ENCODE measurements at places on chromosomes 12 and 14.

GRCh38 chr12:123671876-123672275 lies 963 bp downstream of the TCTN2 start:
- DNase-seq = peak; percentile 18

DNA sequence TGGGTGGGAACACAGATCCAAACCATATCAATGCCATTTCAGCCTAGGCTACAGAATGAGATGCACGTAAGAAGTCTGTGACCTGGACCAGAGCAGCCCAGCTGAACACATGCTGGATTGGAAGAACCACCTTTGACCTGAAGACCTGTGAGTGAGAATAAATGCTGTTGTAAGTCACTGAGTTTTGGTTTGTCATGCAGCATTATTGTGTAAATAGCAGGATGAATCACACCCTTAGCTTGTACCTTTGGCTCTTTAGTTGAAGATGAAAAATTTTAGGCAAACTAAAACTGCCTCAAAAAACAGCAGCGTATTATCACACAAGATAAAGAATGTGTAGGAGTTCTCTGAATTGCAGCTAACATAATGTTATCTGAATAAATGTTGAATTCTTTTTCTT lies 199.4 kb upstream of the LRIG3 start:
- no peak for DNase-seq

DNA sequence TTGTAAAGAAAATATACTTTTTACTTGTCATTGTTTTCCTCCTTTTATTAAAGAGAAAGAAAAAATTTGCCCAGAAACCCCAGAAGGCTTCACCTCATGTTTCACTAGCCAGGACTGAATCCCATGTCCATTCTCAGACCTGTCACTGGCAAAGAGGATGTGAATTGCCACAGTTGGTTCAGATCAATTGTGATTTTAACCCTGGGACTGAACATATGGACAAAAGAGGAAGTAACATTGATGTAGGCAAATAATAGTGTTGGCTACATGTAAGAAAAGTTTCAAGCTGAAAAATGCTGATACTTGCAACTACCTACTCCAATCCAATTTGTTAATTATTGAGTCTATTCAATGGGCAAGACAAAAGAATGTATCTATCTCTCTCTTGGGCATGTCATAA lies 8.6 kb upstream of the CCDC196 start:
- DNase-seq = no peak

GRCh38 chr14:51424561-51425251 lies 184.7 kb downstream of the TMX1 start:
- DNase-seq = no peak

GRCh38 chr14:87833026-87833425 lies 160.0 kb downstream of the GALC start:
- DNase-seq = no peak

DNA sequence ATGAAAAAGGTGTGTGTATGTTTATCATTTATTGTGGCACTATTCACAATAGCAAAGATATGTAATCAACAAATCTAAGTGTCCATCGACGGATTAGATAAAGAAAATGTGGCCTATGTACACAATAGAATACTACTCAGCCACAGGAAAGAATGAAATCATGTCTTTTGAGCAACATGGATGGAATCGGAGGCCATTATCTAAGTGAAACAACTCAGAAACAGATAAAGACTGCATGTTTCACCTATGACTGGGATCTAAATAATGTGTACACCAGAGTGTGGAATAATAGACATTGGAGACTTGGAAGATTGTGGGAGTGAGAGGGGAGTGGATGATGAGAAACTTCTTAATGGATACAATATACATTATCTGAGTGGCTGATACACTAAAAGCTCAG lies 44.0 kb downstream of the CCER1 start:
- no peak for DNase-seq

- no peak for DNase-seq
Measured at GRCh38 chr12:8989413-8989812, at the start of gene KLRG1. KLRG1 (plus strand) TSS chr12:8989546; CDS start chr12:8989636, 90 bp downstream.

DNA sequence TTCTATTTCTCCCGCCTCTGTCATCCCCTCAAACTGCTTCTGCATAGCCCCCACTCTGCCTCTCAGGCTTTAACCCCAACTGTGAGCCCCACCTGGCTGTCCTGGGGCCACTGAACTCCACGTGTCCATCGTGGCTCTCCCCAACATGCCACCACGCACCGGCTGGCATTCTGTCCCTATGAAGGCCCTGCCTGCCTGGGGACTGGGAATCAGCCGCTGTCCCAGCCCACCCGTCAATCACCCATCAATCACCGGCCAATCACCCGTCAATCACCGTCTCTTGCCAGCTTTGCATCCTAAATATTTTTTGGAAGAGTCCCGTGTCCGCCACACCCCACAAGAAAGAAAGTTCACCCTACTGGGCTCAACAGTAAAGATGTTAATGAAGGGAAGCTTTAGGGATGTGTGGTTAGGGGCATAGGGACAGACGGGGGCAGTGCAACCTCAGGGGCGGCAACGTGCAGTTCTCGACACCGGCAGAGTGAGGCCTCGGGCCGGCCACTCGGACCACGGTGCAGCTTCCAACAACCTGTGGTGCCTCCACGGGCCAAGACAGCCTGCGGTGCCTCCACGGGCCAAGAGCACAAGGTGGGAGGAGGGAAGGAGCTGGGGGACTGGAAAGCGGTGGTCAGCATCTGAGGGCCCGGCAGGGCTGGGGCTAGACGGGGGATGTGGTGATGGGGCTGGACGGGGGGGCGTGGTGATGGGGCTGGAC lies 85.6 kb downstream of the GALNT9 start:
- DNase-seq = no peak

DNA sequence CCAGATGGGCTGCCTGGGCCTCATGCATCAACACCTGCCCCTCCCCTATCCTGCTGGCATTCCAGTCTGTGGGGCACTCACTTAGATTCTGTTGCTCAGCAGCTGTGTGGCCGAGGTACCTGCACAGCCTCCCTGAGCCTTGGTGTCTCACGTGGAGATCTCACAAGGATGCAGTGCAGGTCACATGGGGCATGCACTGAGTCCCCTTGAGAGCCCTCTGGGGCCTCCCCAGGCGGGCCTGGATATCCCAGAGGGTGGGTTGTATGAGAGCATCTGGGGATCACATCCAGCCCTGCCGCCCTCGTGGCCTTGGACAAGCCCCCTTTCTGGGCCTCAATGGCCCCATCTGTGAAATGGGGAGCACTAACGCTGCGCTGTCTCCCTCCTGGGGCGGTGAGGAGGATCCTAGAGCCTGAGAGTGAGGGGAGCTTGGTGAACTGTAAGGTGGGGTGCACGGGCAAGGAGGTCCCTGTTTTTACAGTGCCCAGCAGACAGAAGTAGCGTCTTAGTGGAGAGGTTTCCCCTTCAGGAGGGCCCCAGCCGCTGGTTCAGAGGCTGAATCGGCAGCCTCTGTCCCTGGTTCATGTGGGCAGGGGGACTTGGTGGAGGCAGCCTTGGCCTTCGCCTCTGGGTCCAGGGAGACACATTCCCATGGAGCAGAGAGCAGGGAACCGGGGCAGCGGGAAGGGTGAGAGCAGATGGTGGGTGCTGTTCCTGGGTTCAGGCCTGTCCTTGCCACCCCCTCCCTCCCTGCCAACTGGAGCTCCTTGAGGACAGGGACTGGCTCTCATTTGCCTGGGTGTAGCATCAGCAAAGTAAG lies 791 bp upstream of the SLC25A47 start:
- DNase-seq = no peak

DNA sequence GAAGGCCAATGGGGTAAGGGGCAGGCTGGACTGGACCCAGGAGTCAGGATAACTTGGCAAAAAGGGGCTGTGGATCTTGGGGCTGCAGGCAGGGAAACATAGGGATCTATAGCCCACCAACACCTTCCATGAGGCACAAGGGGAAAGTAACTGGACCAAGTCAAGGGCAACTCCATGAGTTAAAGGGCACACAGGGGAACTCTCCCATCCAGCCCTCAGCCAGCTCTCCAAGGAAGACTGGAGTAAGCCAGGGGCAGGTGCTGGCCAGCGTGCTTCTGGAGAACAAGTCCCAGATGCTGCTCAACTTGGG lies 31.3 kb upstream of the ZFP36L1 start:
- DNase-seq = no peak

DNA sequence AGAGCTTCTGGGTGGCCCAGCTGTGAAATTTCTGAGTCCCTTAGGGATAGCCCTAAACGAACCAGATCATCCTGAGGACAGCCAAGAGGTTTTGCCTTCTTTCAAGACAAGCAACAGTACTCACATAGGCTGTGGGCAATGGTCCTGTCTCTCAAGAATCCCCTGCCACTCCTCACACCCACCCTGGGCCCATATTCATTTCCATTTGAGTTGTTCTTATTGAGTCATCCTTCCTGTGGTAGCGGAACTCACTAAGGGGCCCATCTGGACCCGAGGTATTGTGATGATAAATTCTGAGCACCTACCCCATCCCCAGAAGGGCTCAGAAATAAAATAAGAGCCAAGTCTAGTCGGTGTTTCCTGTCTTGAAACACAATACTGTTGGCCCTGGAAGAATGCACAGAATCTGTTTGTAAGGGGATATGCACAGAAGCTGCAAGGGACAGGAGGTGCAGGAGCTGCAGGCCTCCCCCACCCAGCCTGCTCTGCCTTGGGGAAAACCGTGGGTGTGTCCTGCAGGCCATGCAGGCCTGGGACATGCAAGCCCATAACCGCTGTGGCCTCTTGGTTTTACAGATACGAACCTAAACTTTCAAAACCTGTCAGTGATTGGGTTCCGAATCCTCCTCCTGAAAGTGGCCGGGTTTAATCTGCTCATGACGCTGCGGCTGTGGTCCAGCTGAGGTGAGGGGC lies 38.9 kb downstream of the DAD1 start:
- DNase-seq = no peak

- DNase-seq = no peak
Measured at GRCh38 chr14:23766737-23767401, 130.7 kb downstream of the DHRS2 start.

Measured in DMS79 (cell line).